ENCODE measurements at places on chromosomes 4 and X.

- peak; percentile 76 for DNase-seq
Measured at GRCh38 chr4:140103676-140104075, 50.3 kb downstream of the MAML3 start.

GRCh38 chr4:42489095-42489494 is 91.8 kb downstream of the SHISA3 start:
- DNase-seq, result no peak

DNA sequence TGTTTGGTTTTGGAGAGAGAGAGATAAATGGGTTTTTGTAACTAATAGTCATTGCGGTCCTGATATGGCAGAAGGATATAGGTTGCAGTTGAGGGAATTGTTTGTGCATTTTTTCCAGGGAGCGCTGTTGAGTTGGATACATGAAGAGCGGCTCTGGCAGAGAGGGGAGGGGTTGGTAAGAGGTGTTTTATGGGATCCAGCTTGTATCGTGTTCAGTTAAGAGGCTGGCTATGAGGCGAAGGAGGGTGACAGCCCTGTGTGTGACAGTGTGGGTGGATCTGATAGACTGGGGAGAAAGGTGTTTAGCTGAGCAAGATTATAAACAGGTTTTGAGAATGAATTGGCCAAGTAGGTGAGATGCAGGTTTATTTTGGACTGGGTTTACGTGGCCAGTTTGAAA is 1.5 kb downstream of the SPANXN4 start:
- DNase-seq, result no peak

DNA sequence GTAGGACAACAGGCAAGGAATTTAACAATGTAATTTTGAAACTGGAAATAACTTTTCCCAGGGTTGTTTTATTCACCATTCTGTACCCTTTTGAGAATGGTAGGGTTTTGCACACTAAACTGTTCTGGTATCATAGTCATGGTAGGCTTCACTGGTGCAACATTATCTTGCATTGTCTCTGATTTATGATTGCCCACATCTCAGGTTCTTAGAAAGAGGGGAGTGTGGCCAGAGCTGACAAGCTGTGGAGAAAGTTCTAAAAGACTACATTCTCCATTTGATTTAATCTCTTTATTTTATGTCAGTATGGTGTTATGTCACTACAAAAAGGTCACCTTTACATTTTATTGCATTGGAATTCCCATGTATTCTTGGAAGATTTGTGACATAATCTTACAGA is 447.3 kb downstream of the GRIA2 start:
- DNase-seq, result no peak

DNA sequence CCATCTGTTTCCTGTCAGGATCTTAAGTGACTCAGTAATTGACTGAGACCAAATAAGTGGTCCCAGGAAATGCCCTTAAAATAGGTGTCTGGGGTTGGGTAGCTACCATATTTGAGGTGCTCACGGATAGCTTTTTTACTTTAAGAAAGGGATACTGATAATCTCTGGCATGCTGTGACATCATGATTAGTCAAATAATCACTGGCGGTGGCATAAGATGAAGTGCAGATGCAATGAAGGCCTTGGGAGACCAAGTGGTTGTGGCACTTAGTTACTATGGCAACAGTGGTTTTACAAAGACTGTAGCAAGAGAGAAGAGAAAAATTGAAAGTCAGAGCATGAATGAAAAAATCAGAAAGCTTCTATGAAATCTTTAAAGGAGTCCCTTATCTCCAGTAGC is 114.5 kb upstream of the SLIT2 start:
- DNase-seq, result no peak

DNA sequence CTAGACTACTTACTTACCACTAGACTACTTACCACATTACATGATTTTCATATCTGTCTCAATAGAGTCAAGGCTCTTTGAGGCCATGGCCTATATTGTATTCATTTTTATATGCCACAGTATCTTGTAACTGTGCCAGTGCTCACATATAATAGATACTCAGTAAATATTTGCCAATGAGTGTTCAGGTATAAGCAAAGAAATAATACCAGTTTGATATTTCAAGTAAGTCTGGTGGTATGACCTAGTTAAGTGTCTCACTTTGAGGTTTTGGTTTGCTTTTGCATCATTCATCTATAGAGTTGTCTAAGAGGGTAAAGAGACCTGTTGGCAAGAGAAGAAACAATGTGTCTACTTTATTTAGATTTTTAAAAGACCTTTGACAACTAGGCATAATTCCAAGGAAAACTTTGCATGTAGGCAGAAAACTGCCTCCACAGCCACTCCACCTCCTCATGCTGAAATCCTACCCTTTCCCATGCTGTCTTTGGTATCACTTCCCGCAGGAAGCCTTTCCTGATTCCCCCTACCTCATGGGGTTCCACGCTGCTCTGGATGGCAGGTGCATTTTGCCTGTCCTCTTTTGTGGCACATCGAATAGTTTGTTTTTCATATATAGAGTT is 91.3 kb upstream of the KLHL13 start:
- DNase-seq, result no peak

- DNase-seq, result no peak
Measured at GRCh38 chrX:17375367-17375636, 302 bp downstream of the NHS start.

DNA sequence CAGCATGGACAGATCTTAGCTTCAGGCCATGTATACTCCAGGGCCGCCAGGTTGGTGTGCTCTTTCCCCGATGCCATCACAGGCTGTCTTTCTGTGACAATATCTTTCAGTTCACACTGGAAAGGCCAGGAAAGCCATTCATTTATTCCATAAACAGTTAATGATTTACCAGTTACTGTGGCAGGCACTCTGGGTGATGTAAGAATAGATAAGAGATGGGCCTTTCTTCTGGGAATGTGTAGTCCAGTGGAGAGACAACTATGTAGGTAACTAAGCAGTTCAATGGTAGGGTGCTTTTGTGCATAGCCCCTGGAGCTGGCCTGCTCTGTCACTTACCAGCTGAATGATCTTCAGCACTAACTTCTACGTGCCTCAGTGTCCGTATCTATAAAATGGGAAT is 46.3 kb upstream of the LEF1 start:
- no peak for DNase-seq

- DNase-seq, result peak; percentile 59
Measured at GRCh38 chrX:1392376-1393068, 609 bp upstream of the SLC25A6 start.

DNA sequence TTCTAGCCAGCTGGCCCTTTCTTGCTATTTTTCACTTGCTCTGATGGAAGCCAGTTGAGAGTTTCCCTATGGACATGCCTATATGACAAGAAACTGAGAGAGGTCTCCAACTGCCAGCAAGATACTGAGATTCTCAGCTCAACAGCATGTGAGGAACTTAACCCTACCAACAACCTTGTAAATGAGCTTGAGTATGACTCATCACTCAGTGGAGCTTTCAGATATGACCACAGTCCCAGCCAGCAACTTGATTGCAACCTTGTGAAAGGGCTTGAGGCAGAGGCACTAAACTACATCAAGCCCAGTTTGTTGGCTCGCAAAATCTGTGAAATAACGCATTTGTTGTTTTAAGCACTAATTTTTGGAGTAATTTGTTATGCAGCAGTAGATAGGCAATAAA is 175.8 kb downstream of the COMMD8 start:
- no peak for DNase-seq

GRCh38 chr4:88158038-88158488 is 376 bp downstream of the ABCG2 start:
- DNase-seq, result peak; percentile 19

DNA sequence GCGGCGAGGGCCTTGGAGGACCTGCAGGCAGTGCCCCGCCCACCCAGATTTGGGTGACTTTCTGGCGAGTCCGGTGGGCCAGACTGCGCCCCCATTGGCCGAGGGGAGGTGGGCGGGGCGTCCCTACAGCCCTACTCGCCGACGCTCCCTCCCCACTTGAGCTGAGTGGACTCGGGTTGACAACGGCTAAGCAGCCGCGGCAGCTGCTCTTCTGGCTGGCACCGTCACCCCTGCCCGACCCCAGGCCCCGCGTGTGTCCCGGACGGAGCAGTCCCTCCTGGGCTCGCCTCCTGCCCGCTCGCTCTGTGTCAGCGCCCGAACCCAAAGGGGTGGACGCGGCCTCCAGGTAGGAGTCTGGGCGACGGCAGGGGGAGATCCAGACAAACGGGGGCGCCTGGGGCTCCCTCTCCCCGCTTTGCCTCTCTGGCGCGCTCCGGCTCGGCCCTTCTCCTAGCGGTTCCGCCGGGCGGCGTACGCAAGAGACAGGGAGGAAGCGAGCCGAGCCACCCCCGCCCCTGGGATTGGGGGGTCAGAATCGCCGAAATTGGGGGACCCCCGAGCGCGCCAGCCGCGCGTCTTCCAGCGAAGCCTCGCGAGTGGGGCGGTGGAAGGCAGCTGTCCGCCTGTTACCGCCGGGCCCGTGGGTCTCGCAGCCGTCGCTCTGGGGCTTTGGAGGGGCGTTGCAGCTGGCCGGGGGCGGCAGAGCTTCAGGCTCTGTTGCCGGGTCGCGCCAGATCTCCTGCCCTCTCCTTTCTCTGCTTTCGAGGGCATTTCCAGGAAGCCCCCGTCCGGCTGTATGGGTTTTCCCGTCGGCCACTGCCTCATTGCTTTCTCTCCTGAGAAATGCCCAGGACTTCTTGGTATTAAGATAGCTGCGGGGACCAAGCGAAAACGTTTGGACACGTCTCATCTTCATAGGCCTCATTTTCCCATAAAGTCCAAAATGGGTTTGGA is 46.3 kb downstream of the STARD8 start:
- no peak for DNase-seq

DNA sequence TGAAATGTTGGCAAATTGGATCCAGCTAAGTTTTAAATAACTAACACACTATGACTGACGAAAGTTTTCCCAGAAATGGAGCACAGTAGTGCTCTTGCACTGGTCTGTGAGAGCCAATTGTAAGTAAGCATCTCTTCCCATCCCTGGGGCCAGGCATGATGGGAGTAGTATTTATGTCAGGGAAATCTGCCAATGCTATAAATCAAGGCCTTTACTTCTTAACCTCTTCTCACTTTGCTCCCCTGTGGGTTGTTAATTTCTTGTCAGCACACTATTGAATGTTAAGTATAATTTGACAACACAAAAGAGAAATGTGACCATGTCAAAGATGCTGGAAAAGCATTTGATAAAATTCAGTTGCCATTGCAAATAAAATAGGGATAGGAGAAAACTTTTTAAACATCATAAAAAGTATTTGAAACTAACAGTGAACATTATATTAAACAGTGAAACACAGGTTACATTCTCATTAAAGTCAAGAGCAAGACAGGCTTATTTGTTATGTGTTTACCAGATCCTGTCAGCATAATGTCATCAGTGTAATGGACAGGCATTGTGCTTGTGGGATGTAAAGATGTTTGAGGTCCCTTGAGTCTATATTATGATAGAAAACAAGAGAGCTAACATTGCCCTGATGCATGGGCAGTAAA is 5.0 kb downstream of the F8A1 start:
- no peak for DNase-seq

DNA sequence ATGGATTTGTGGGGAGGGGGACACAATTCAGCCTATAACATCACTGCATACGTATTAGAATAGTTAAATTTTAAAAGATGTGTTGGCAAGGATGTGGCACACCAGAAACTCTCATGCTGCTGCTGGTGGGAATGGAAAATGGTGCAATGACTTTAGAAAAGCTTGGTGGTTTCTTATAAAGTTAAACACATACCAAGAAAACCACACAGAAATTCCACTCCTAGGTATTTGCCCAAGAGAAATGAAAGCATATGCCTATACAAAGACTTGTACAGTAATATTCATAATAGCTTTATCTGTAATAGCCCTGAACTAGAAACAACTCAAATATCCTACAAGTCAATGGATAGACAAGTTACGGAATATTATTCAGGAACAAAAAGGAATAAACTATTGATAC is 71.3 kb upstream of the PDHA1 start:
- DNase-seq, result no peak

GRCh38 chr4:186132577-186133242 is 28.2 kb downstream of the FAM149A start:
- peak; percentile 9 for DNase-seq

- no peak for DNase-seq
Measured at GRCh38 chrX:110022599-110023448, 19.9 kb downstream of the TMEM164 start.

- DNase-seq, result no peak
Measured at GRCh38 chr4:53205970-53206369, 159.9 kb downstream of the SCFD2 start.

- DNase-seq, result no peak
Measured at GRCh38 chrX:7158468-7158990, 10.6 kb upstream of the PUDP start.

DNA sequence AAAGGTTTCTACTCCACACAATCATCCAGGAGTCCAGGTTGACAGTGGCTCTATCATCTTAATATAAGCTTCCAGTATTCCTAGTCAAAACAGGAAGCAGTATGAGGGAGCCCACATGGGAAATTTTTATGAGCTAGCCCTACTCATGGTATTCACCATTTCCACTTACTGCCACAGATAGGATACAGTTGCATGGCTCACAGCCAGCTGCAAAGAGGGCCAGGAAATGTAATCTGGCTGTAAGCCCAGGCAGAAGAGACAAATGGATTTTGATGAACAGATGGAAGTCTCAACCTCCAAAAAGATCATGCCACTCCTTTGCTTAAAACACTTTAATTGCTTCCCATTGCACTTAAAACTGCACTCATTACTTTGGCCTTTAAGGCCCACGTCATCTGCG is 150.6 kb downstream of the ADAMTS3 start:
- no peak for DNase-seq

GRCh38 chrX:85052636-85053343 is 49.1 kb downstream of the APOOL start:
- DNase-seq, result no peak

DNA sequence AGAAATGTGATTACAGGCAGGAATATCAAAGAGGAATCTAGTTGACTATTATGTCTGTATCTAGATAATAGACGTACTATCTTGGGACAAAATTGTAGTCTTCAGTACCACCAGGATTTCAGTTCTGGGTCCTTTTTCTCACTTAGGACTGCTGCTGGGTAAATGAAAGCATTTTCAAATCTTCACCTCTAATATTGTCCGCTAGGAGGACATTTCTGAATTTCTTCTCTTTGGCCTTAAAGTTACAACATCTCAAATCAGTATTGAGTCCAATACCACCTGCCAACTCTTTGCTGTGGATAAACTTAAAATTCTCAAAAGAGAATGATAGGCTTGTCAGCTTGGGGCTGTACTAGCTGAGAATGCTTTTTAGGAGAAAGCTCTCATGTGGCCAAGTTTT is 6.0 kb downstream of the FGF16 start:
- DNase-seq, result no peak

- no peak for DNase-seq
Measured at GRCh38 chrX:112868586-112868985, 28.0 kb upstream of the AMOT start.

Data from stimulated activated CD4-positive, alpha-beta T cell treated with anti-CD3 and anti-CD28 coated beads, Interleukin-1b, Interleukin-23, amount 100 ng/mL, for 48 hours (primary cell).